Endothelial cell of umbilical vein (primary cell): ENCODE measurements at places on chromosomes 3 and 15. TPM values are rescaled to one million over a fixed set of nuclear protein-coding genes. Genes with fewer than 3 reads are reported as not detected.

SKOR1 gene
- 0.09 and 0.15 TPM in 2 replicates for total RNA-seq

- DNase-seq, result no peak
Observed at GRCh38 chr15:53563627-53564026, 195.8 kb downstream of the WDR72 start.

CYP8B1 gene
- not detected in 2 replicates for total RNA-seq

- no peak for DNase-seq
Observed at GRCh38 chr3:126958638-126959085, 24.3 kb upstream of the PLXNA1 start.

PPCDC gene
- 14.5 and 16.8 TPM in 2 replicates for total RNA-seq

ZNF501 gene
- 2.9 and 3.9 TPM in 2 replicates for total RNA-seq
